ENCODE measurements at places on chromosomes 11 and 22. TPM values are rescaled to one million over a fixed set of nuclear protein-coding genes. Genes with fewer than 3 reads are reported as not detected.
A peak's percentile ranks its signal among the peaks of the same experiment; 100 is the strongest.

Gene APOA4
- total RNA-seq: not detected

GRCh38 chr22:27545085-27545484 lies 256.5 kb downstream of the MN1 start:
- no peak overlapping the region for H3K4me3 ChIP-seq
- H3K27me3 ChIP-seq: no peaks in the 10 kb centered on the region
- no peaks in the 10 kb centered on the region for H3K36me3 ChIP-seq
- no peaks in the 10 kb centered on the region for H3K4me1 ChIP-seq

DNA sequence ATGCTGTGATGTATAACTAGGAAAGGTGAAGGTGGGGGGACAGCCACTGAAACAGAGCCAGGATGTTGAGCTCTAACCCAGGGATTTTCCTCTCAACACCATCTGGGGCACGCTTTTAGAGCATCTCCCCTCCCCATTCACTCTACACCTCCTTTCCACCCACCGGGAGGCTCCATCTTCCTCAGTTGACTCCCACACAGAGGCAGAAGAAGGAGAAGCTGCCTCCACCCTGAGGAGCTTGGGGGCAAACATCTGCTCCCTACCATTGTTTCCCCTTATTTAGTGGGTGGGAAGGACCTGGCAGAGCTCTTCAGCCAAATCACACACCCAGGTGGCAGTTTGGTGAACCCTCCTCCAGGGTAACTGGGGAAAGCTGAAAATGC lies 50.0 kb upstream of the ADA2 start:
- H3K36me3 ChIP-seq: no peaks in the 10 kb centered on the region
- no peak for DNase-seq
- no peak overlapping the region for H3K27ac ChIP-seq
- H3K4me3 ChIP-seq: no peak overlapping the region
- no peaks in the 10 kb centered on the region for H3K4me1 ChIP-seq
- no peaks in the 10 kb centered on the region for H3K27me3 ChIP-seq

DNA sequence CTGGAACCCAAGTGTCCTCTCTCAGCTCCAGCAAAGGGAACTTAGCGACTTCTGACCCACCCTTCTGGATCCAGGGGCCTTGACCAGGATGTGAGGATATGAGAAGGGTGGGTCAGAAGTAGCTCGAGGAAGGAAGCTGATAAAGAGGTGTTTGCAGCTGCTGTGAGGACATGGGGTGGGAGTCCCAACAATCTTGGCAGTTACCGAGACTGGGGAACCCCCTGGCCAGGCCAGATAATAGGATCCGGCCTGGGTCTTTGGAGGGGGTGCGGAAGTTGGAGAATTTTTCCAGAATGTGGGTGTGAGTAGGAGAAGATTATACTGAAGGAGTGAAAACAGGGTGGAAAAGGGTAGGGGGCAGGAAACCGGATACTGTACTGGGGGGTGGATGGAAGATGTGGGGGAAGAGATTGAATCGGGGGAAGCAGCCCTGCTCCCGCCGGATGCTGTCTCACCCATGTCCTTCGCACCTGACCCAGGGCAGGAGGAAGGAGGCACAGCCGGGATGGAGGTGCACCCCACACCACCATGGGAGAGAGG lies 2.8 kb upstream of the MCAM start:
- H3K36me3 ChIP-seq: no peaks in the 10 kb centered on the region
- DNase-seq: no peak
- peaks cover 80% of the 10 kb centered on the region for H3K4me1 ChIP-seq
- H3K27ac ChIP-seq: peak overlapping the region; percentile 90
- H3K27me3 ChIP-seq: peaks cover 44% of the 10 kb centered on the region
